Naive thymus-derived CD8-positive, alpha-beta T cell (primary cell): ENCODE measurements at places on chromosomes 6 and 20.

DNA sequence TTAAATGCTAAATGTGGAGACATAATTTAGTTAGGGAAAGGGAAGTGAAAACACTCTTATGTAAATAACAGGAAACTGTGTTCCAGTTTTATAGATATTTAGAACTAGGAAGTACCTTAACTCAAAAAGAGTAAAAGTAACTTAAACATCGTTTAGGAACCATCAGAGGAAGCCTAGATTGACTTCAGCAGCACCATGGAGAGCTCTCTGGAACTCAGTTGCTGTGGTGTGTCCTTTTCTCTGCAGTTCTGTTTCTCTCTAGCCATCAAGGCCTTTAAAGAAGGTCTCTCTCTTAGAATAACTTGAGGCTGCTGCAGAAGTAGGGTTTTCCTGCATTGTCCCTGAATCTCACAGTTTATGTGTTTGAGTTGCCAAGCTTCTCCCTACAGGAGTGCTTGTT is 26.9 kb downstream of the CLVS2 start:
- DNase-seq = no peak

DNA sequence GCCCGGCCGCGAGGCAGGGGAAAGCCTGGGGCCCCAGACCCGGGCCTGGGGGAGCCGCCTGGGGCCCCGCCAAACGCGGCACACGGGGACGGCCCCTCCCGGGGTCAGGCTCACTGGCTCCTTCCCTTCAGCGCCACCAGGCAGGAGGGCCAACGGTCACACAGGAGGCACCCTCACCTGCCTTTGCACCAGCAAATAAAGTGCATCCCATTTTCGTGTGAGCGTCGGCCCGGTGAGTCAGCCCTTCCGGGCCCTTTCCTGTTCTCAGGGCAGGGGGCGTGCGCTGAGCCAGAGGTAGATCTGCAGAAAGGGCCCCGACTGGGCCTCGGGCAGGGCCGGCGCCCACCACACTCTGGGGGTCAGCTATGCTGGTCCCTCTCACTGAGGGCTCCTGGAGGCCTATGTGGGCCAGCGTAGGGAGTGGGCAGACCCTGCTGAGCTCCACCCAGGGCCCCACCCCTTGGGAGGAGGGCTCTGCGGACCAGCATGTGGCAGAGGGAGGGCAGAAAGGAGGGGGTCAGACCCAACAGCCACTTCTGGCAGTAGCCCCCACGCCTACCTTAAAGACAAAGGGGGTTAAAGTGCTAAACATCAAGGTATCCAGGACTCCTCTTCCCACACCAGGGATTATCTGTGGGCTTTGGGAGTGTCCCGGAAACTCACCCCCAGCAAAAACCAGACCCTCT is 931 bp upstream of the UCKL1 start:
- no peak for DNase-seq

DNA sequence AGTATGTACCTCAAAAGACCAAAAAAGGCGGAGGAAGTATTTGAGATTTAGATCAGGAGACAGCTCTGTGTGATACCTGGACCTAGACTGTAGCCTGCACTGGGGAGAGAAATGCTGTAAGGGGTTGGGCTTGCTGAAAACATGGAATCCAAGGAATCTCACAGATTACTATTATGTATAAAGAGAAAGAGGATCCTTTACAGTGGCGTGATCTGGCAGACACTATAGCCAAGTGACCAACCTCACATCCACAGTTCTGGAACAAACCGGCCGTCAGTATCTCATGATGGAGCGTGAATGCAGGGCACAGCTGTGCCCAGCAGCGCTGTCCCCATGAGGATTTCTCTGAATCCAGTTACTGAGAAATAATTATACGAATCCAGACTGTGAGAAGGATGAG is 12.3 kb downstream of the DDX27 start:
- DNase-seq = no peak

DNA sequence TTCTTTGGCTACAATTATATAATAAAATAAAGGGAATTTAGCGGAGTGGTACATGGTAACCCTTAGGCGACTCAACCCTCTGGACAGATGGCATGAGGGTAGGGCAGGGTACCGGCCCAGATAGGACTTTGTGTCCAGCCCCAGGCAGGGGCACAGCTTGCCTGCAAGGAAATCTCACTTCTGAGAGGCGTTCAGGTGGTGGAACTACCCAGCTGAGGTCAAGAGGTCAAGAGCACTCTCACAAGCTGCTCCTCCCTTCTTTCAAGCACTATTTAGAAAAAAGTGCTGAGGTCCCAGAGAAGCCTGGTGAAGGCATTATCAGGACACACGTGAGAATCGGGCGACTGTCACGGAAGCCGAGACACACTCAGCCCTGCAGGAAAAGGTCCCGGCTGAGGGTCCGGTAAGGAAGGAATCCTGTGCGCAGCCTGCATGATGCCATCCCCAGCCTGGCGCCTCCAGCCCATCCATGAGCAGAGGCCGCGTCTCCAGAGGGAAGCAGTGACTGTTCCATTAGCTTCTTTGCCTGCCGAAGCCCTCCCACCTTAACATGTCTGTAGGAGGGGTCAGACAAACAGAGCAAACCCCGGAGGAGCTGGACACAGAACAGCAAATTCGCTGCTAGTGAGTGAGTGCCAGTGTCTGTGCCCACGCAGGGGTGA is 54.8 kb downstream of the WDR27 start:
- DNase-seq = no peak
